CD4-positive, alpha-beta T cell treated with Interleukin-1 beta for 1 hour (primary cell): ENCODE measurements at places on chromosomes 1 and 21.
A peak's percentile ranks its signal among the peaks of the same experiment; 100 is the strongest.

GRCh38 chr1:46300673-46301405 lies 2.6 kb downstream of the LRRC41 start:
- DNase-seq, result no peak

- no peak for DNase-seq
These were observed 88.8 kb upstream of the ETS2 start for GRCh38 chr21:38716942-38717341.

GRCh38 chr1:41902159-41902577 lies 16.6 kb downstream of the HIVEP3 start:
- DNase-seq, result no peak

DNA sequence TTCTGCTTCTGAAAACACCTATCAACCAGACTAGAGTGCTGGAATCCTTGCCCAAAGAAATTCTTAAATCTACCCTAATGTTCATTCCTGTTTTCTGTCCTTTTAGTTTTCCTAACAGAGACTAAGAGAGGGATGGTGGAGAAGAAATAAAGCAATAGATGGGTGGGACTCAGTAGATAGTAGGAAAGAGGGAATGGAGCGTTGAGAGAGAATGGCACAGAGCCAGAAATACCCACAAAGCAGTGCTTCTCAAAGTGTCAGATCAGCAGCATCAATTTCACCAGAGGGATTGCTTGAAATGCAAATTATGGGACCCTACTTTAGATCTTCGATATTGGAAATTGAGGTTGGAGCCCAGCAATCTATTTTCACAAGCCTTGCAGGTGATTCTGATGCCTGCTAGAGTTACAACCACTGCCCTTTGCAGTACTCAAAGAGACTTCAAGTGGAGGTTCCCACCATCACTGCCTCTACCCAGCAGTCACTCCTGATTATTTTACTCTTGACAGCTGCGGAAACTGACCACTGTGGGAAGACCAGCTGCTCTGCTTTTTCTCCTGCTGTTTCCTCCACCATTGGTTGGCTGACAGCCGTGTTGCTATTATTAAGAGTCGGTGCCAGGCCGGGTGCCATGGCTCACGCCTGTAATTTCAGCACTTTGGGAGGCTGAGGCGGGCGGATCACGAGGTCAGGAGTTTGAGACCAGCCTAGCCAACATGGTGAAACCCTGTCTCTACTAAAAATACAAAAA lies 11.4 kb upstream of the PRPF3 start:
- DNase-seq, result no peak

- peak; percentile 50 for DNase-seq
These were observed 178.1 kb upstream of the RUNX1 start for GRCh38 chr21:35226968-35227744.

DNA sequence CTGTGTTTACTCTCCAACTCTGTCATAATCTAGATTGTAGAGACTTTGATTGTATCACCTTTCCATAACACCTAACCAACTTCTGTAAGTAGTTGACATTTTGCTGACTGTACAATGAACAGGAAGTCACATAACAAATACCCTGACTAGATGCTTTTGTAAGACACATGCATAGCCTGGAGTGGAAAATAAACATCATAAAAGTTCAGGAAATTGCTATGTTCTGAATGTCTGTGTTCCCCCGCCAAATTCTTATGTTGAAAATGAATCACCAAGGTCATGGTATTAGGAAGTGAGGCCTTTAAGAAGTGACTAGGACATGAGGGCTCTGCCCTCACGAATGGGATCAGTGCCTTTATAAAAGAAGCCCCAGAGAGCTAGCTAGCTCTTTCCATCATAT lies 40.4 kb upstream of the ZSWIM5 start:
- DNase-seq, result peak; percentile 0

DNA sequence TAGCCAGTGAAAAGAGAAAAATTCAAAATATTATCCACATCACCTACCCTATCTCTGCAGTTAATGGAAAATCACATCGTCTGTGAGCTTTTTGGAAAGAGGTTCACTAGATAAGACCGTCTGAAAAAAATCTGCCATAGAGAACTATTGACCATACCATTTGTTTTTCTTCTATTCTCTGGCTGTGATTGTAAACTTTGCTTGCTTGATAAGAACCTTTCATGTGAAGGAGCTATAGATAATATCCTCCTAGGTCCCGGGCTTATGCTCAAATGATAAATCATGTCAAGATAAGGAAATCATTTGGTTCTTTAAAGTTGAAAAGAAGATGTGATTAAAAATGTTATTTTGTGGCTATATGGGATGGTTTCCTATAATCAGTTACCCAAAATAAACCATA lies 369.9 kb downstream of the SIPA1L2 start:
- no peak for DNase-seq

DNA sequence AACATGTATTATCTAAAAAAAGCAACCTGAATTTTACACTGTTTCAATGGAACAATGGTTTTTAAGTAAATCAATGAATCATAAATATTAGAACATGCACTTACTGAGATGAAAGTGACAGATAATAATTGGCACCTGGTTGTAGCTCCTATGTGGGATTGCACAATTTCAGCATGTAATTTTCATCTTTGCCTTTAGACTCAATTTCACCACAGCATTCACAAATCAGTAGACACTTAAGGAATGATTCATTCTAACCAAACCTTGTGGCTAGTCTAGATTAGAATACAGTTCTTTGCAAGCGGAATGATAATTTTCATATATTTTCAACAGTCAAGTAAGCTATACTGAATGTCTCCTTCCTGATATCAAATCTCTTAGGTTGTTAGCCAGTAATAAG lies 853.4 kb downstream of the KCNT2 start:
- DNase-seq, result no peak

- DNase-seq, result no peak
These were observed 8.2 kb downstream of the SYTL1 start for GRCh38 chr1:27349784-27350662.

DNA sequence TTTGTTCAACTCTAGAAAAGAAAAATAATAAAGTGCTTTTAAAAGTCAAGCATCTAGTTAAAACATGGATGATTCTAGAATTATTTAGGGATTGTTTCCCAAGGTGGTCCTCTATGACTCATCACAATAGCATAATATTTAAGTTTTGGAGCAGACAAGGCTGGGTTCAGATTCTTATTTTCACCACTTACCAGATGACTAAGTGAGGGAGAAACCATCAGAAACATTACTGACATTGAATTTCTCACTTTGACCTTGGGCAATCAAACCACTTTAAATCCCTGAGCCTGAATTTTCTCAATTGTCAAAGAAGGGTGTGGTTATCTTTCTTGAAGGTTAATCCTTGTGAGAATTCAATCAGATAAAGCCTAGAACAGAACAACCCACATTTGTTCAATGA lies 102.5 kb upstream of the PTGFR start:
- DNase-seq, result no peak

- no peak for DNase-seq
These were observed 2.1 kb upstream of the SLC44A5 start for GRCh38 chr1:75612976-75613375.
